ENCODE measurements at places on chromosomes 11 and 22. TPM values are rescaled to one million over a fixed set of nuclear protein-coding genes. Genes with fewer than 3 reads are reported as not detected.
A peak's percentile ranks its signal among the peaks of the same experiment; 100 is the strongest.

DNA sequence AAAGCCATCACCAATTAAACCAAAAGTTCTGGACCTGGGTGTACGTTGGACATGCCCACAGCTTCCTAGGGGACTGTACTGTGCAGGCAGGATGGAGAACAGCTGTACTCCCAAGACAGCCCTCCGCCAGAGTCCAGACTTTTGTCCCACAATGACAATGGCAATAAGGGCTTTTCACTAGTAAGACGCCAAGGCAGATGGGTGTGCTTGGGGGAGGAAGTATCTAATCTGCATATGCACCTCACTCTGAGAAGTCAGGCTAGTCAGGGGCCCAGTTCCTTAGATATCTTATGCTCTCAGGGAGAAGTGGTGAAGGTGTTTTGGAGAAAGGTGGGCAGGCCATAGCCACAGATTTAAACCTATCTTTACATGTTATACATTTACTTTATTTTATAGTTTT, 85.1 kb upstream of the USP47 start:
- H3K27me3 ChIP-seq: no peaks in the 10 kb centered on the region
- no peaks in the 10 kb centered on the region for H3K4me1 ChIP-seq
- DNase-seq: no peak
- H3K36me3 ChIP-seq: no peaks in the 10 kb centered on the region
- H3K4me3 ChIP-seq: no peak overlapping the region
- no peak overlapping the region for H3K27ac ChIP-seq

DNA sequence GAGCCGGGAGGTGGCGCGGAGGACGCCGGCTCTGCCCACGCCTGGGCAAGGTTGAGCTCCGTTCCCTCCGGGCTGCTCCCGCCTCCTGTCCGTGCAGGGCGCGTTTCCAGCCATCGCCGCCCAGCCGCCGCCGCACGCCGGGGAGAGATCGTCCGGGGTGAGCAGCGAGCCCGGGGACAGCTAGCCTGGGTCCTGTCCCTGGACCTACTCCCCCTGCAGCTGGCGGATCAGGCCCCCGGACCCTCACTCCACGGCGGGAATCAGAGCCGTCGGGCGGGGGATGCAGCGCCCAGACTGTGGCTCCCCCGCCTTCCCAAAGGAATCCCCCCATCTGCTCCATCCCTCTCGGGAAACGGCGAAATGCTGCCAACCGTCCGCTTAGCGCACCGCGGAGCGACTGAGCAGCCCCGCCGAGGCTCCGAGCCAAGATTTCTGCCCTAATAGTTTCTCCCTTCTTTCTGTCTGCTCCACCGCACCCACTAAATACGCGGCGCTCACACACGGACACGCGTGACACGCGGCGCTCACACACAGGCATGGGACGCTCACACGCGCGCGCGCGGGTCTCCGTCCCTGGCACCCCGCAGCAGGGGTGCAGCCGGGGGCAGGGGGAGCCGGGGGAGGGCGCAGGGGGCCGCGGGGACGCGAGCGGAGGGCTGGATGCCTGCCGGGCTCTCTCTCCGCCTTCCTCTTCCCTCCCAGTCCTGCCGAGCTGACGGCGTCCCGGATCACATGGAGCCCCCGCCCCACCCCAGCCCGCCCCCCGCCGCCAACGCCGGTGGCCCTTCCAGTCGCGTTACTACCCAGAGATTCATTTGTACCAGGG, at the start of gene KCNJ5:
Gene KCNJ5, plus strand, starts transcription at position 814 of the 826 bp plus-strand sequence. CDS start 19,918 bp downstream, outside the sequence.
- H3K4me3 ChIP-seq: peak within 1 kb of the TSS; percentile 49
- peaks cover 51% of the 10 kb centered on the region for H3K27me3 ChIP-seq
- no peaks in the 10 kb centered on the region for H3K36me3 ChIP-seq
- H3K4me1 ChIP-seq: peaks cover 3% of the 10 kb centered on the region
- no peak for DNase-seq
- peak within 1 kb of the TSS; percentile 77 for H3K27ac ChIP-seq

DNA sequence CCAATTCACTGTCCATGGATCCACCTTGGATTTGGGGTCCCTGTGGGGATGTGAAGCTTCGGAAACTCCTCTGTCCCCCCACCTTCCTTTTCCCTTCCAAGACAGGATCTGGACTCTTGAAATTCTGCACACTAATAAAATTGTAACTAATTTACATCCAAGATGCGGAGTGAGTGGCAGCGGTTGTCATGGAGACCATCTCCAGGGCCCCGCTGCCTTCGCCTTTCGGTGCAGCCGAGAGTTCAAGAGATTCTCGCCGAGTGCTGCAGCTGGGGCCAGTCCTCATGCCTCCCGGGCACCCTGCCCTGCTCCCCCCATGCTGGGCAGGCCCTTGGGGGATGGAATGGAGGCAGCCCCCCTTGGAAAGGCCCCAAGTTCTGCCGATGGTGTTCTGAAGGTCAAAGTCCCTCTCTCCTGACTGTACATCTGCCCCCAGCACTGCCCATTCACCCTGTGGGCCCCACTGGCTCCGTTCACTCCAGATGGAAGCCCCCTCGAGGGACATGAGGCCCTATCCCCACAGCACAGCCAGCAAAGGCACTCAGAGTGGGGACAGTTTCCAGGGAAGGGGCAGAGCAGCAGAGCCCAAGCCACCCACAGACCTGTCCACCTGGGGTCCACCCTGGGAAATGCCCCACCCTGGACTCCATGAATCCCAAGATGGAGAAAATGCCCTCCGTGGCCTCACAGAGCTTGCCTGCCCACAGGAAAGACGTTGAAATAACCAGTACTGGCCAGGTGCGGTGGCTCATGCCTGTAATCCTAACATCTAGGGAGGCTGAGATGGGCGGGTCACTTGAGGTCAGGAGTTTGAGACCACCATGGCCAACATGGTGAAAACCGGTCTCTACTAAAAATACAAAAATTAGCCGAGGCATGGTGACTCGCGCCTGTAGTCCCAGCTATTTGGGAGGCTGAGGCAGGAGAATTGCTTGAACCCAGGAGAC, 25.9 kb downstream of the IGLL1 start:
- peaks cover 5% of the 10 kb centered on the region for H3K27me3 ChIP-seq
- H3K27ac ChIP-seq: no peak overlapping the region
- no peaks in the 10 kb centered on the region for H3K4me1 ChIP-seq
- H3K36me3 ChIP-seq: no peaks in the 10 kb centered on the region
- H3K4me3 ChIP-seq: no peak overlapping the region
- peak; percentile 46 for DNase-seq

GRCh38 chr11:117421476-117421875, 93.8 kb downstream of the CEP164 start:
- no peak overlapping the region for H3K27ac ChIP-seq
- no peaks in the 10 kb centered on the region for H3K27me3 ChIP-seq
- no peaks in the 10 kb centered on the region for H3K36me3 ChIP-seq
- H3K4me3 ChIP-seq: no peak overlapping the region
- peaks cover 6% of the 10 kb centered on the region for H3K4me1 ChIP-seq
- peak; percentile 46 for DNase-seq

DNA sequence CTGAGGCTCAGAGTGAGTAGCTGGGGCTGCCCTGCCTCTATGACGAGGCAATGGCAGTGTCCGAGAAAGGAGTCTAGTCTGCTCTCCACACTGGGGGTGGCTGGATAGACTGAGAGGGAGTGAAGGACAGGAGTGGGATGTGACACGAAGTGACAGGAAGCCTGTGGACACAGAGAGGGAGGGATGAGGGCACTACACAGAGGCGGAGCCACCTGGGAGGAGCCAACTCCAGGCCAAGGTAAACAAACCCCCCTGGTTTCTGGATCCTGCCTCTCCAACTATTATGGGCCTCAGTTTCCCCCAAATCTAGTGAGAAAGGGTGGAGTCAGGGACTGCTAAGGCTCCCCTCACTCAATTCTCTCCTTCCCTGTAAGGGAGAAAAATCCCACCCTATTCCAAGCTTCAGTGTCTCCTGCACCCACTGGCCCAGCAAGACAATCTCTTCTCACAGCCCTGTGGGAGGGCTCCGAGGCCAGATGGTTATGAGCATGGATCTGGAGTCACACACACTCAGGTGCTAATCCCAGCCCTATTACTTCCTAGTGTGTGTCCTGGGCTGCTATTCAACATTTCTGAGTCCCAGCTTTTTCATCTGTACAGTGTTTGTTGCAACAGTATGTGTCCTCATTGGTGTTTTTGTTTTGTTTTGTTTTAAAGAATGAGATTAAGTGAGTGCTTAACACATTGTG, 24.9 kb downstream of the ASPHD2 start:
- H3K36me3 ChIP-seq: peaks cover 64% of the 10 kb centered on the region
- H3K27ac ChIP-seq: no peak overlapping the region
- no peaks in the 10 kb centered on the region for H3K4me1 ChIP-seq
- no peak overlapping the region for H3K4me3 ChIP-seq
- no peak for DNase-seq

DNA sequence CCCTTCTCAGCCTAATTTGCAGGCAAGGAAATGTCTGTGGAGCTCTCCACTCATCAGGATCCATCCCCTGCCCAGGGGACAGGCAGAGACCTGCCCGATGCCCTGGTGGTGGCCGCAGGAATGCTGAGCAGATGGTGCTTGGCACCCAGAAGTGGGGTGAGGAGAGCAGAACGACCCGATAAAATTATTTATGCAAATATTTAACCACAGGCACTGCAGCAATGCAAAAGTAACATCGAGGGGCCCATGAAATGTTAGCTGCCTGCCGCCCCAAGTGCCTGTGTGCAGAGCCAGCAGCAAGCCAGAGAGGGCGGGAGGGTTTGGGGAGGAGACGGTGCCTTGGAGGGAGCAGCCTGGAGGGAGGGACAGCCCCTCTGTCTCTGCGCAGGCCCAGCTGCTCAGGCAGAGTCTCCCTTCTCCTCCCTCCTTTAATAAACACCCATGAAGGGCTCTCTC, 205.5 kb downstream of the CTTN start:
- DNase-seq: no peak
- H3K36me3 ChIP-seq: no peaks in the 10 kb centered on the region
- H3K27ac ChIP-seq: no peak overlapping the region
- no peaks in the 10 kb centered on the region for H3K4me1 ChIP-seq
- no peak overlapping the region for H3K4me3 ChIP-seq

- peaks cover 10% of the 10 kb centered on the region for H3K27me3 ChIP-seq
- H3K4me1 ChIP-seq: peaks cover 53% of the 10 kb centered on the region
- H3K4me3 ChIP-seq: no peak overlapping the region
- H3K36me3 ChIP-seq: no peaks in the 10 kb centered on the region
Measured at GRCh38 chr11:79439410-79439885, 1.4 kb downstream of the TENM4 start.

DNA sequence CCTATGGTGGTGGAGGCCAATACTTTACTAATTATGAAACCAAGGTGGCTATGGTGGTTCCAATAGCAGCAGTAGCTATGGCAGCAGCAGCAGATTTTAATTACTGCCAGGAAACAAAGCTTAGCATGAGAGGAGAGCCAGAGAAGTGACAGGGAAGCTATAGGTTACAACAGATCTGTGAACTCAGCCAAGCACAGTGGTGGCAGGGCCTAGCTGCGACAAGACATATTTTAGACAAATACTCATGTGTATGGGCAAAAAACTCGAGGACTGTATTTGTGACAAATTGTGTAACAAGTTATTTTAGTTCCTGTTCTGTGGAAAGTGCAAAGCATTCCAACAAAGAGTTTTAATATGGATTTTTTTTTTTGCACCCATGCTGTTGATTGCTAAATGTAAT, 42.6 kb downstream of the PGM2L1 start:
- H3K27ac ChIP-seq: no peak overlapping the region
- H3K4me3 ChIP-seq: no peak overlapping the region
- H3K27me3 ChIP-seq: no peaks in the 10 kb centered on the region
- H3K4me1 ChIP-seq: no peaks in the 10 kb centered on the region

DNA sequence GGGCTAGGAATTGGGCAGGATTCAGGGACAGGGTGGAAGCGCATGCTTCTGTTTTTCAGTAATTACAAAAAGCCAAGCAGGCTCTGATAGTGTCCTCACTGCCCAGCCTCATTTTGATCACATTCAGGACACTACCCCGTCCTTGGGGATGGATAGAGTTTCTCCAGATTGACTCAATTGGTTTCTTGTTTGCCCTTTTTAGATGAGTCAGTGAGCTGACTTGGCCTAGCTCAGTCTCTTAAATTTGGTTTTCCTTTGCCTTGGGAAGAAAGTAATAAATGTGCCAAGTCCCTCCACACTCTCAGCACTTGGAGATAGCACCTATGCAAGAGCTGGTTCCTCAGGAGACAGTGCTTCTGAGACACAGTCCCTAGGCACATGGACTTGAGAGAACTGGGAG, 25.5 kb downstream of the DKK3 start:
- H3K27me3 ChIP-seq: no peaks in the 10 kb centered on the region
- DNase-seq: no peak
- no peaks in the 10 kb centered on the region for H3K36me3 ChIP-seq
- H3K27ac ChIP-seq: no peak overlapping the region

The PANX3 gene
- not detected for total RNA-seq

The IGLL5 gene
- 155 TPM for total RNA-seq

The SESN3 gene
- 67.2 TPM for total RNA-seq

The MRGPRE gene
- total RNA-seq: 1.6 TPM

The VEGFB gene
- 103 TPM for total RNA-seq

Measured in spleen (tissue), 13 donors.